ENCODE measurements at places on chromosomes 5 and 9.
A peak's percentile ranks its signal among the peaks of the same experiment; 100 is the strongest.

GRCh38 chr5:131914472-131914871, 31.0 kb downstream of the MEIKIN start:
- no peak for DNase-seq

DNA sequence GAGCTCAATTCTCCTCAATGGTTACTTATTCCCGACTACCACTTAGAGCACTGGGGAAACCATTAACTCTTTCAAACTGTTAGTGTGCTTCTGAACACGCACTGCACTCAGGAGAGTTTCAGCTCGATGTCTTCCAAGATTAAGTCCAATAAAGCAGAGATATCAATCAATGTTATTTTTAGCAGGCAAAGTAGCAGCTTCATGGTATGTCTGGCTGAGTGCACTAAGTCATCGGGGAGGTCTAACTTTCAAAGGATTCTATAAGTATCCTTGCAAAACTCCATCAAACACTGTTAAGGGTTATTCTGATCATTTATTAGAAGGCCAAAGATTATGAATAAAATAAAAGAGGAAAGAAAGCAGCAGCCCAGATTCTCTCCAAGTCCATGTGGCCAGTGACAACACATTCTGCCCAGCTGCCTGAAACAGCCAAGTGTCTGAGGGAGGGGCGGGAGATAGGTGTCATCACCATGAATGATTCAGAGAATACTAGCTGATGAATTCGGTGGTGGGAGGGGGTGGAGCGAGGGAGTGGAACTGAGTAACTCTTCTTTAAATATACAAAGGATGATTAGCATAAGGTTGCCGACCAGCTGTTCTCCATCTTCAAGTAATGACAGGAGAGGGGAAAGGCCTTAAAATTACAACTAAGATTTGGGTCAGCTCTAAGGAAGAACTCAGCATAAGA, 21.3 kb downstream of the NREP start:
- peak; percentile 96 for DNase-seq

- DNase-seq: no peak
Measured at GRCh38 chr9:16266648-16267276, 603.7 kb downstream of the BNC2 start.

DNA sequence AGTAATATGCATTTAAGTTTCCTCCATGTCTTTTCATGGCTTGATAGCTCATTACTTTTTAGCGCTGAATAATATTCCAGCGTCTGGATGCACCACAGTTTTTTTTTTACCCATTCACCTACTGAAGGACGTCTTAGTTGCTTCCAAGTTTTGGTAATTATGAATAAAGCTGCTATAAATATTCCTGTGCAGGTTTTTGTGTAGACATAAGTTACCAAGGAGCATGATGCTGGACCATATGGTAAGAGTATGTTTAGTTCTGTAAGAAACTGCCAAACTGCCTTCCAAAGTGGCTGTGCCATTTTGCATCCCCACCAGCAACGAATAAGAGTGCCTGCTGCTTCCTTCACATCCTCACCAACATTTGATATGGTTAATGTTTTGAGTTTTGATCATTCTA, 195.6 kb downstream of the PIK3R1 start:
- DNase-seq: no peak

- DNase-seq: no peak
Measured at GRCh38 chr5:32711362-32711680, 200 bp downstream of the NPR3 start.

All from epithelial cell of esophagus (primary cell).